ENCODE measurements at places on chromosomes 5 and 9.

- DNase-seq: no peak
Observed at GRCh38 chr5:122611406-122611805, 163.5 kb upstream of the SNX2 start.

DNA sequence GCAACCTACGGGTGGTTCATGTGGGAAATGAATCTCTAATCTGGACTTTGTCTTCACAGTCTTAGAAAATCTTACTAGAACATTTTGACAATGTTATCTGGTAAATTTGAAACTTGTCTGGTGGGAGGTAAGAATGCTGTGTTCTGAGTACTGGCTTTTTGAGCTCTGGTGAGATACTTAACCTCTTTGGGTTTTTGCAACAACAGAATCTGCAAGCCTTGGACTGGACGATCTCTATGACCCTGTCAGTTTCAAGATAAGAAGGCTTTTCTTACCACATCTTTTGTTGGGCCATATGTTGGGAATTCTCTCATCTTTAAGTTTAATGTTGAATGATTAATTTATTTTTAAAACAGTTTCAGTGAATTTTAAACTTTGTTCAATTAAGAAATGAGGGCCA, 112.9 kb downstream of the GOLPH3 start:
- no peak for DNase-seq

DNA sequence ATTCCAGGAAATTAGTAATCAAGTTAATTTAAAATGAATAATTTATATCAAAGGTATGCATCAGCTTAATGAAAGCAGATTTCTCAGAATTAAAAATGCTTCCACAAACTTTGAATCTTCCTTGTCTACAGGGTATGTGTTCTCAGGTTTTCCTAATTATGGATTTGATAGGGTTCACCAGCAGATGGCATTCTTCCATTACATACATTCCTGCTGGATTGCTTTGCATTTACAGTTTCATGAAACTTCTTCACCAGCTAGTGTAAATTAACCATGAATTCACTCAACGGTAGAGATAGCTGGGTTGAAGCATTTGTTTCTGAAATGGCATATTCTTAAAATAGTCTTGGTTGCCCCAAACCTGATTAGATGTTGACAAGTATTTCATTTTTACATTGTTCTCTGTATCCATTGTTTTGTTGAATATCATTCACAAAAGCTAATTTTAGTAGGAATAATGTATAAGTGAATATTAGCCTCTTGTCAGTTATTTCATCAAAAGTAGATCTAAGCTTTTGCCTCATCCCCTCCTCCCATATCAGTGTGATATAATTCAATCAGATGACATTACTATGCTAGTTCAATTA, 68.7 kb upstream of the WDR41 start:
- no peak for DNase-seq

DNA sequence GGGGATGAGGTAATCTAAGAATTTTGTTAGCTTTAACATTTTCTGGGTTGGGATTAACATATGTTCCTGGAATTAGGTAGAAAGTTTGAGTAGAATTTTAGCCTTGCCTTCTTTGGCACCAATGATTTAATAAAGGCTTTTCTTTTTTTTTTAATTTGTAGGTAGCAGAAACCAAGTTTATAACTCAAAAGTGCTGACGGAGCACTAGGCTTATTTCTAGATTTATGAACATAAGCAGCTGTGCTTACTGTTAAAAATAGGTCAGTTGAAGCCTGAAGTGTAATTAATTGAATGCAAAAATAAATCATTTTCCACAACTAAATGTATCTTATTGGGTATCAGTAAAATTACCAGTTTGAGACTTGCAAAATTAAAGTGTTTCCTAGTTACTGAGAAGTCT, 62.4 kb downstream of the TAF11L14 start:
- DNase-seq: no peak

GRCh38 chr5:24855485-24855884, 210.7 kb upstream of the CDH10 start:
- no peak for DNase-seq

DNA sequence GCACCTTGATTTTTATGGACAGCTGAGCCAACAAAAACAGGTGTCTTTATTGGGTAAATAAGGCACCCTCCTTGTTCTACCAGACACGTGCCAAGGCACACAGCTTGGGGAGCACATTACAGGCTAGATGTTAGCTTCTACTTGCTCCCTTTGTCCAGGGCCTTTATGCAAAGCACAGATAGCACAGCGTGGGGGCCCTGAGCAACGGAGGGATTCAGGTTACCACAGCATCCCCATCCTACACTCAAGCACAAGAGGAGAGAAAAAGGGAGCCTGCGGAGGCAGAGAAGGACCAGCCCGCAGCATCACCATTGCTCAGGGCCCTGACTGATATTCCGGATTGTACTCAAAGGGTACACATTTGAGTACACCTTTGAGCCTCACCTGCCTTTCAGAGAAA, 181.7 kb upstream of the KIF2A start:
- DNase-seq: no peak

- DNase-seq: no peak
Observed at GRCh38 chr9:120890320-120891244, 13.6 kb upstream of the PHF19 start.

GRCh38 chr9:109599711-109600110, 101.6 kb upstream of the PTPN3 start:
- DNase-seq: no peak

GRCh38 chr5:107917983-107918382, 247.2 kb upstream of the EFNA5 start:
- DNase-seq: no peak

GRCh38 chr5:162289489-162289888, 221.9 kb downstream of the GABRG2 start:
- DNase-seq: no peak

DNA sequence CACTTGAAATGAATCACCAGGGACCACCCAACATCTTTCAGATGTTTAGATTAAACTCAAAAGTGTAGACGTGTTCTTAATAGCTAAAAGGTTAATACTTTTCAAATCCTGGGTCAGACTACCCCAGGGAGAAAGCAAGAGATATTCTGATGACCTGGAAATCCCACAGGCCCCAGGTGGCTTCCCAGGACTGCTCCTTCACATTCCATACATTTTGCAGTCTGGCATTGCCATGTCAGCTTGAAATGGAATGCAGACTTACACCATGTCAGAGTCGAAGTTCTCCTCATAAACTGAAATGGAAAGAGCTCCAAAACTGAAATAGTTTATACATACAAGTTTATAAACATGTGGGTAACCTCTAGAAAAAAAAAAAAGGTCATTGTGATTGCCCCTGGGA, 61.5 kb downstream of the TMEM167A start:
- DNase-seq: no peak

- no peak for DNase-seq
Observed at GRCh38 chr5:30343707-30344106, 849.8 kb upstream of the CDH6 start.

GRCh38 chr5:143524338-143524945, 121.0 kb upstream of the NR3C1 start:
- no peak for DNase-seq

GRCh38 chr5:115098041-115098702, 71.5 kb downstream of the TRIM36 start:
- no peak for DNase-seq

DNA sequence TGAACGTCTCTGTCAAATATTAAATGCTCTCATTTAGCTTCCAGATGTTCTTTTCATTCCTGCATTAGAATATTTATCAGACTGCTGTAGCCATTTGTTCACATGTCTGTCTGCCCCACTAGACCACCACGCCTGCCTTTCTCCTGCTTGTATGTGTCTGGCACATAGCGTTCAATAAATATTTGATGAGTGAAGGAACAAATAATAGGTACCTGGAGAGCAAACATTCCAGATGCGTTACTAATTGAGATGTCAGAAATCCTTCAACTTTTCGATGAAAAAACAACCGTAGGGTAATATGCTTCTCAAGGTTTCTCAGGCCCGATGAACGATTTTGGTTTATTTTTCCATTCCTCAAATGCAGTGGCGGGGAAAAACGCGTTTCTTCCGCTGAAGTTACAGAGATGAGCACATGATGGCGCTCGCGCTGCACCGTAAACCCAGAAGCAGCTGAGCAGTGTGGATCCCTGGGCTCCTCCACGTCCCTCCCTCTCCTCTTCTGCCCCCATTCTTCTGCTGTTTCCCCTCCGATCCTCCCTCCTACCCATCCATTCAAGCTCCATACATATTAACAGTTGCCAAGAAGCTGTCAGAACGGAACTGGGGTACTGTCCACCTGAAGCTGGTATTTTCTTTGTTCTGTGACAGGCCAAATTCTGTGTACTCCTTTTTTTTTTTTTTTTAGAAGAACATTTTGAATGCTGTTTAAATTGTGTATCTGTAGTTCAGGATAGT, 245.4 kb downstream of the MPDZ start:
- peak; percentile 4 for DNase-seq

- DNase-seq: no peak
Observed at GRCh38 chr5:155661859-155662258, 648.3 kb downstream of the KIF4B start.

DNA sequence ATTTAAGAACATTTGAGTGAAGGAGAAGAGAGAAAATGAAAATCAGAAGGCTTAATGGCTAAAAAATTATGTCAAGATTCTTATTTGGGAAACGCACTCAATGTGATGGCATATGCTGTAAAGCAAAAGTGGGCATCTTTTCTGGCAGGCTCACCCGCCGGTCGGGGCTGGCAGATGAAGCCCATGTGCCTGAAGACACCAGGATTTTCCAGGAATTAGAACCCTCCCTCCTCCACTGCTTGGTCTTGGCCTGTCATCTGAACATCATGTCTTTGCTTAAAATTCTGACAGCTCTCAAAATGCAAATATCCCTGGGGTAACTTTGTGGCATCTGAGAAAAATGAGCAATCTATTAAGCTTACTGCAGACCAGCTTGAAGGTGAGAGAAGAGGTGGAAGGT, 337.9 kb downstream of the IRX1 start:
- DNase-seq: no peak

- DNase-seq: peak; percentile 59
Observed at GRCh38 chr9:91162784-91163443, 198.8 kb downstream of the AUH start.

DNA sequence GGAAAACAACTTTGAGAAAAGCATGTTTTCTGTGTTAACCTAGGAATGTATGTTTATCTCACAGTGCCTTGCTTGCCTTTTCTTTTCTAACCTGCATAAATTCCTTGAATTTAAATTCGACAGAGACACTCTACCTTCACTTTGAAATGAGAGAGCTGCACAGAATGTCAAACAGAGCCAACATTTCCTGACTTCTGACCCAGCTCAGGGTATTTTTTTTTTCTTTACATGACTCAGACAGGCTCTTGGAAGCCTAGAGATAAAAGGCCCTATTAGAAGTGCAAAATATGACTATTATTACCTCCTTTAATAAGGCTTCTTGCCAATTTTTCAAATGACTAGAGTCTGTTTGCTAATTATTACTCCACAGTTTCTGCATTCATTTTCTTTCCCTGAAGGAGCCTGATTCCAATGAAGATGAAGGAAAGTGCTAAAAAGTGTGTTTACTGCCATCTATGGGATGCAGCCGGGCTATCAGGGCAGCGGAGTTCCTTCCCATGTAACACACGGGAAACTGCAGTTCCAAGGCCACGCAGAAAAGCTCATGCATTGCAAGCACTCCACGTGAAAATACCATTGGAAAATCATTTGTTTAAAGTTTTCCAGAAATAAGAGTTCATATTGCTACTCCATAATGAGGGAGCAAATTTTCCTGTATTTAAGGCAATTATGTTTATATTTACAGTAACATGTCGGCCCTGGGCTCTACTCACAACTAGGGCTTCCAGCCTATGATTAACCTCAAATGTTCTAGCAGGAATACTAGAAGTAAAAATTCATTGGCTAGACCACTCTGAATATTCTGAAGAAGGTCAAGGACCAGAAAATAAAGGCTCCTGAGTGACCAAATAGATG, 485.6 kb downstream of the ZSWIM6 start:
- DNase-seq: peak; percentile 5

- DNase-seq: no peak
Observed at GRCh38 chr5:41809128-41809527, 61.1 kb downstream of the OXCT1 start.

- DNase-seq: no peak
Observed at GRCh38 chr5:44426944-44427343, 37.7 kb upstream of the FGF10 start.

DNA sequence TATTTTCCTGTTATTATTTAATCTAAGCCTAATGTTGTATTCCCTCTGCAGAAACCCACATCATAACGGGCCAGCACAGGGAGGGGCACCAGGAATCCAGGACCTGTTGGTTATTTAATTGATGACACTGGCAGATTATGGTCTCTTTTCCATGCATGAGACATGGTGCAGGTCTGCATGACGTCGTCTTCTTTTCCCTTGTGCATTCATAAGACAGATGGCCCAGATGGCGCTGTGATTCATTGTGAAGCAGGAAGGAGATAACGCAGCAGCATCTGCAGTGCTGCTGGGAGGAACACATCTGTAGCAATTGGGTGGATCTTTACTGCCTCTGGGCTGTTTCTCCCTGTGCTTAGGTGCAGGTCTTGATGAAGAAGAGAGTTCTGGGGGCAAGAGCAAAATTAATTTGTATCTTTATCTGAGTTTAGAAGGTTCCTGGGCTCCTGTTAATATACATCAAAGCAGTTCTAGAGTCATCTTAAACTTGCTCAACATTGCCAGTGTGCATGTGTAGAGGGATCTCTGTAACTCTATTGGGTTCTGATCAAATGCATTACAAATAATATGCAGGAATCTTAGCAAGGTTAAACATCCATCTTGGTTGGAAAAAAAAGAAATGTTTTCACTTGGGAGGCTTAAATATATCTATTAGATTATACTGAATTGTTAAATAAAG, 176.1 kb downstream of the PCSK1 start:
- no peak for DNase-seq

- no peak for DNase-seq
Observed at GRCh38 chr5:102902647-102903046, 147.5 kb downstream of the PAM start.

GRCh38 chr5:62477801-62478200, 65.2 kb downstream of the IPO11 start:
- no peak for DNase-seq

DNA sequence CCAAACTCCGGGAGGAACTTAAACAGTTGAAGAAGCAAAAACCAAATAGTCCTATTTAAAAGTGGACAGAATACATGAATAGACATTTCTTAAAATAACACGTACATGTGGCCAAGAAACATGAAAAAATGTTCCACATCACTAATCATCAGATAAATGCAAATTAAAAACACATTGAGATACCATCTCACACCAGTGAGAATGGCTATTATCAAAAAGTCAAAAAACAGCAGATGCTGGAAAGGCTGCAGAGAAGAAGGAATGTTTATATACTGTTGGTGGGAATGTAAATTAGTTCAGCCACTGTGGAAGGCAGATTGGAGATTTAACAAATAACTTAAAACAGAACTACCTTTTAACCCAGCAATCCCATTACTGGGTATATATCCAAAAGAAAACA, 283.0 kb upstream of the IZUMO3 start:
- DNase-seq: no peak

- DNase-seq: no peak
Observed at GRCh38 chr9:130872508-130872907, 24.1 kb downstream of the QRFP start.

GRCh38 chr9:29511680-29512079, 1938.4 kb upstream of the C9orf72 start:
- DNase-seq: no peak

- DNase-seq: no peak
Observed at GRCh38 chr9:105043370-105043936, 115.5 kb upstream of the ABCA1 start.

Data from C1 segment of cervical spinal cord (tissue), 14 donors.